ENCODE measurements at places on chromosomes 3 and 15.

GRCh38 chr15:67670647-67671305 is 128.3 kb downstream of the MAP2K5 start:
- DNase-seq = no peak

DNA sequence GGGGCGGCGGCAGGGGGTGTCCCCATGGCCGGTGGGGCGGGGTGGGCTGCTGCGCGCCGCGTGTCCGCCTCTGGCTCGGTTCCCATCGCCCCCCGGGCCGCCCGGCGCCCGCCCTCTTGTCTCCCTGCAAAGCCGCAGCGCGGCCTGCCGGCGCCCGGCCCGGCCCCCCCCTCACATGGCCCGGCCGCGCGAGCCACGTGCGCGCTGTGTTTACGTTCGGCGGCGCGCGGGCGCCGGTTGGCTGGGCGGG is 502 bp downstream of the NR1D2 start:
- DNase-seq = no peak

DNA sequence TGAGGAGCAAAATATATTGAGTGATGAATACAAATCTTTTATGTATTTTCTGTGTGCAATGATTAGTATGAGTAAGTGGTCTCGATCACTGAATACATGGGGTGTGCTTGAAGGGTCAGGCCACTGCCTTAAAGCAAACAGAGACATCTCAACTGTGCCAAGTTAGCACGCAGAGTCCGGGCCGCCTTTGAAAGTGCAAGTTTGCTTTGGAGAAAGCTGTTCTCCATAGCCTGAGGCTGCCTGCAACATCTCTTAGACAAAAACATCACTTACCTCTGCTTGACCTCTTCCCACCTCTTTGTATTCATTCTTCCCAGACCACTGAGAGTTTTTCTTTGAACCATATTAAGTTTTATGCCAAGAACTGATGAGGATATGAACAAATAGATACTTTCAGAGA is 267.0 kb downstream of the ZBTB20 start:
- no peak for DNase-seq

- DNase-seq = no peak
These were observed 57.3 kb downstream of the DIPK2A start for GRCh38 chr3:144028798-144029411.

- DNase-seq = no peak
These were observed 6.1 kb upstream of the ZSCAN2 start for GRCh38 chr15:84594617-84595290.

All from effector memory CD8-positive, alpha-beta T cell (primary cell).